ENCODE measurements at places on chromosomes 11 and 22. TPM values are rescaled to one million over a fixed set of nuclear protein-coding genes. Genes with fewer than 3 reads are reported as not detected.

The RFPL1 gene
- polyA plus RNA-seq, result not detected

The POU2AF3 gene
- polyA plus RNA-seq, result not detected

The MYO7A gene
- 0.30 TPM for polyA plus RNA-seq

The NLRP14 gene
- polyA plus RNA-seq, result 0.48 TPM

The OR51I1 gene
- polyA plus RNA-seq, result not detected

The CFAP300 gene
- not detected for polyA plus RNA-seq

The TSPO gene
- polyA plus RNA-seq, result not detected

The SESN3 gene
- polyA plus RNA-seq, result 9.4 TPM

The HYLS1 gene
- polyA plus RNA-seq, result 6.0 TPM

The HBB gene
- not detected for polyA plus RNA-seq

The MEI1 gene
- polyA plus RNA-seq, result not detected

The RIN1 gene
- 4.2 TPM for polyA plus RNA-seq

The NXPE4 gene
- not detected for polyA plus RNA-seq

The CPT1B gene
- polyA plus RNA-seq, result 75.1 TPM

The CASP5 gene
- not detected for polyA plus RNA-seq

The OR6A2 gene
- 0.05 TPM for polyA plus RNA-seq

The FGF3 gene
- polyA plus RNA-seq, result 6.0 TPM

The ELMOD1 gene
- 11.9 TPM for polyA plus RNA-seq

The RCOR2 gene
- 41.5 TPM for polyA plus RNA-seq

The KRTAP5-10 gene
- not detected for polyA plus RNA-seq

The ART1 gene
- not detected for polyA plus RNA-seq

The RASL10A gene
- 0.26 TPM for polyA plus RNA-seq

The GUCY1A2 gene
- 5.1 TPM for polyA plus RNA-seq

The KCTD14 gene
- polyA plus RNA-seq, result 2.0 TPM

The FOLR3 gene
- not detected for polyA plus RNA-seq

The RNF214 gene
- polyA plus RNA-seq, result 6.7 TPM

The CARD10 gene
- not detected for polyA plus RNA-seq

The SSTR3 gene
- not detected for polyA plus RNA-seq

The TPST2 gene
- polyA plus RNA-seq, result 16.6 TPM

The KRTAP5-8 gene
- not detected for polyA plus RNA-seq

The OR8D1 gene
- not detected for polyA plus RNA-seq

The POU2AF2 gene
- polyA plus RNA-seq, result not detected

The PRR5 gene
- polyA plus RNA-seq, result 21.0 TPM

The PRDM11 gene
- 8.6 TPM for polyA plus RNA-seq

The TRMT112 gene
- polyA plus RNA-seq, result 278 TPM

The VPS26B gene
- polyA plus RNA-seq, result 80.3 TPM

The APOC3 gene
- not detected for polyA plus RNA-seq

The OR51M1 gene
- polyA plus RNA-seq, result not detected

The GGTLC3 gene
- not detected for polyA plus RNA-seq

The NAALAD2 gene
- polyA plus RNA-seq, result 23.4 TPM

The MYOD1 gene
- not detected for polyA plus RNA-seq

The OR5AP2 gene
- not detected for polyA plus RNA-seq

The RTN4R gene
- polyA plus RNA-seq, result 13.6 TPM

The NFAM1 gene
- not detected for polyA plus RNA-seq

The OR52H1 gene
- polyA plus RNA-seq, result not detected

The SHISAL1 gene
- 21.6 TPM for polyA plus RNA-seq

The NRGN gene
- 0.69 TPM for polyA plus RNA-seq

The FIBIN gene
- not detected for polyA plus RNA-seq

The LDLRAD3 gene
- 3.5 TPM for polyA plus RNA-seq

The NCAM1 gene
- polyA plus RNA-seq, result 158 TPM

The CRYBB3 gene
- not detected for polyA plus RNA-seq

The PANX3 gene
- polyA plus RNA-seq, result not detected

The CSTF3 gene
- 86.8 TPM for polyA plus RNA-seq

The RAG2 gene
- not detected for polyA plus RNA-seq
